Retinal pigment epithelial cell (primary cell): ENCODE measurements at places on chromosomes 3 and 15.

- no peak for DNase-seq
These were observed 77.1 kb upstream of the ATP11B start for GRCh38 chr3:182716114-182716688.

- DNase-seq, result no peak
These were observed 14.6 kb upstream of the FGD5 start for GRCh38 chr3:14803981-14804834.

GRCh38 chr3:73291541-73291940, 230.1 kb downstream of the EBLN2 start:
- DNase-seq, result no peak

GRCh38 chr3:42720126-42720525, 17.5 kb upstream of the HHATL start:
- no peak for DNase-seq

- DNase-seq, result no peak
These were observed 4.6 kb downstream of the TLE3 start for GRCh38 chr15:70093070-70093469.

GRCh38 chr3:54026543-54026942, 95.8 kb upstream of the CACNA2D3 start:
- DNase-seq, result no peak
